T-helper 1 cell (primary cell): ENCODE measurements at places on chromosomes 12 and 14.

GRCh38 chr14:53011053-53011462 is 60.2 kb upstream of the FERMT2 start:
- no peak for DNase-seq

- DNase-seq = no peak
Measured at GRCh38 chr14:26448181-26448855, 149.5 kb downstream of the NOVA1 start.

- no peak for DNase-seq
Measured at GRCh38 chr12:104870797-104871196, 87.3 kb downstream of the SLC41A2 start.

DNA sequence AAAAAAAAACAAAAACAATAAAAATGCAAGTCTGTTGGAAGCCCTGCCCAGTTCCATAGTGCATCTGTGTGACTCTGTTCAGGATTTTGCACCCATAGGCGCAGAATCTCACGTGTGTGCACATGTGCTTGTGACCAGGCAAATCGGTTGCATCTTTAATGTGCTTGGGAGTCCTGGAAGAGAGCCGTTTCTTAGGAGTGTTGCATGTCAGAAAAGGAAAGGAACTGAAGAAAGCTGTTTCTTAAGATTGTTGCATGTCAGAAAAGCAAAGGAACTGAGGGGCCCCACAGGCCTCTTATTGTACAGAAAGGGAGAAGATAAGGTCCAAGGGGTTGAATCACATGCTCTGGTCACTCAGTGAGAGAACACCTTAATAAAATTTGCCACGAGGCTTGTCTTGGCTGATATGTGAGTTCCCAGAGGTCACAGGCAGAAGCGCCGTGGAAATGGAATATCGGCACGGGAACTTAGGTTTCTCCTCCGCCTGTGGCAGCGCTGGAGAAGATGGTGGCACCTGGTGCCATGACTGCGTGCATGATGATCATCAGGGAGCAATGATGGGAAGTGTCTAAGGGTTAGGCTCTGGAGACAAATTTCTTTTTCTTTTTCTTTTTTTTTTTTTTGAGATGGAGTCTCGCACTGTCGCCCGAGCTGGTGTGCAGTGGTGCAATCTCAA is 90.0 kb downstream of the LRRC74A start:
- no peak for DNase-seq

DNA sequence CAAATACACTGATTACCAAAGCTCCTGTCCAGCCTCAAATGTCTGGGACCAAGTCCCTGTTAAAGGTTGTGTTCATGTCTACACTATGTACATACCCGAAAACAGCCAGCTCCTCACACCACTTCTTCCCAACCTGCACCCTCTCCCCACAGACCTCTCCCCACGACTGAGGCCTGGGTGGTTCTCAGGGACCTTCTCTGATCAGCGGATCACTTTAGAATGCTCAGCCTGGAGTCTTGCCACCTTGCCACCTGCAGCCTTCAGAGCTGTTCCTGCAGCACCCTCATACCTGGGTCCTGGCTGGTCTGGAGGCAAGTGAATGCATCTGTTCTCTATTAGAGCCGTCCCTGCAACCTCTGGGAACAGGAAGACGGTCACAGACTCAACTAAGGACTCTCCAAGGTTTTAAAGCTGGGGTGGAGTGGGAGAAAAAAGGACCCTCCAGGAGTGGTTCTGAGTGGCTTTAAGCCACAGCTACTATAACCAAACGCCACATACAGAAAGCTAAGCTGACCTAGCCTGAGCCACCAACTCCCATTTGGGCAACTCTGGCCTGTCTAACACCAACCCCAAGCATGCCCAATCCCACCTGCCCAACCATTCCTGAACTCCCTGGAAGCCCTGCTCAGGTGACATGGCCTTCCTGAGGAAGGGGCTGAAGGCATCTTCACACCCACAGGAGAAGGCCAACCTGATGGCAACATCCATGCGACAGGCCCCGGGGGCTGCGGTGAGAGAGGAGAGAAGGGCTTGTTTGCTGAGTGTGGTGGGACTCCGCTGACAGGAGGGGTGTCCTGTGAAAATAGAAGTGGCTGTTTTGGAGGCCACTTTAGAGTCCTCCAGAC is 8.6 kb downstream of the KRT2 start:
- DNase-seq = no peak

DNA sequence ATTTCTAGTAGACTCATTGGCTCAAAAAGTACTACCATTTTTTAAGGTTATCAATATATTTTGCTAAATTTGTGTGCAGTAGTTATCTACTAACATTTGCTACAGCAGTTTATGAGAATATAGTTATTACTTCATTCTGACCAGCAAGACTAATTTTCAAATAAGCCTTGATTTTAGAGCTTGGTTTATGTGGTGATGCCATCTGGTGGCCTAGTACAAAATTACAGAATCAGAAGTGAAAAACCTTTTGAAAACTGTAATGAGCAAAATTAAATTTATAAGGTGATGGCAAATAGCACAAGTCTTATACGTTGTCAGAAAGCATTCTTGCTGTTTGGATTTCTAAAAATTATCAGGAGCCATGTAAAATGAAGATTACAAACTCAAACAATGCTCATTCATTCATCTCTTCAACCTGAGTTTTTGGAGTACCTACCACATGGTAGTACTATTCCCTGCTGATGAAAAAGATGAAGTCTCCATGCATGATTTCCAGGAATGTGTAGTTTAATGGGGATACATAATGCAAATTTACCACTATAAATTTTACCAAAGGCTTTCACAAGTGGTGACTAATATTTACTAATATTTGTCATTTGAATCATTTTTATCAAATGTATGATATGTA is 51.0 kb downstream of the MAGOHB start:
- DNase-seq = no peak

GRCh38 chr12:112087851-112088250 is 20.7 kb downstream of the NAA25 start:
- no peak for DNase-seq

GRCh38 chr14:23182372-23183157 is 895 bp downstream of the SLC7A8 start:
- DNase-seq = peak; percentile 6

DNA sequence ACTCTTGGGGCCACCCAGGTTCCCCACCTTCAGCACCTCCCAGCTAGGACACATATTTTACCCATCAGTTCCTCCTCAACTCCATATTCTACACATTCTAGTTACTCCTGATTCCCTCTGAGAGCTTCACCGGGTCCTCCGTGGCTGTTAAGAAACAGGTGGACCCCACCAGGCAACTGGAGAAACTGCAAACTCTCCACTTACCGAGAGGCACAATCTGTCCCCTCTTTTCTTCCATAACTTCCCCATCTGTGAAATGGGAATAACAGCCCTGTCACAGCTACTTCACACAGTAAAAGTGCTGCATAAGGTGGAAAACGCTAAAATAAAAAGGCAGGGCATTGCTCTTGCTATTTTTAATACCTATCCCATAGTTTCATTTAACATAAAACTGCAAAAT is 1.5 kb downstream of the SLC7A8 start:
- DNase-seq = no peak

DNA sequence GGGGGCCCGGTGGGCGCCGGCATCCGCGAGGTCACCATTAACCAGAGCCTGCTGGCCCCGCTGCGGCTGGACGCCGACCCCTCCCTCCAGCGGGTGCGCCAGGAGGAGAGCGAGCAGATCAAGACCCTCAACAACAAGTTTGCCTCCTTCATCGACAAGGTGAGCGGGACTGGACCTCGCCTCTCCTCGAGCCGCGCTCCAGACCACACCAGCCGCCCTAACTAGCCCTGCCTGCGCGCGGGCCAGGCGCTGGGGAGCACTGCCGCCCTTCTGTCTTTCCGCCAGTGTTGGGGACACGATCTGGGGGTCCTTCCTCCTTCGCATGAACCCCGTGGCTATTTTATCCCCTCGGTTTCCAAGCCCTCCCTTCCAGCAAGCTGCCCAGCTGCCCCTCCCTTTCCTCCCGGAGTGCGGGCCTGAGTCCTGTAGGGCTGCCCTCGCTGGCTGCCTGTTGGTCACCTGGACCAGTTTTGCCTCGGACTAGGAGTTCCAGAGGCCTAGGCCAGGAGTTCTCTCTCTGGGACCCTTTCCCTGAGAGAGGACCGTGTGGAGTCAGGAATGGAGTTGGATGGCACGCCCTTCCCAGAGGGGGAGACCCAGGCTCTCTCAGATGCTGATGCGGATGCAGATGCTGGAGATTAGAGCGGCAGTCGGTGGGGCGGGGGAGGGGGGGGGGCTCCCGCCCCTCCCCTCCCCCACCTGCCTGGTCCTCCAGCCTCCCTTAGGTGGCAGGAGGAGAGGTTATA is 592 bp downstream of the KRT7 start:
- no peak for DNase-seq

DNA sequence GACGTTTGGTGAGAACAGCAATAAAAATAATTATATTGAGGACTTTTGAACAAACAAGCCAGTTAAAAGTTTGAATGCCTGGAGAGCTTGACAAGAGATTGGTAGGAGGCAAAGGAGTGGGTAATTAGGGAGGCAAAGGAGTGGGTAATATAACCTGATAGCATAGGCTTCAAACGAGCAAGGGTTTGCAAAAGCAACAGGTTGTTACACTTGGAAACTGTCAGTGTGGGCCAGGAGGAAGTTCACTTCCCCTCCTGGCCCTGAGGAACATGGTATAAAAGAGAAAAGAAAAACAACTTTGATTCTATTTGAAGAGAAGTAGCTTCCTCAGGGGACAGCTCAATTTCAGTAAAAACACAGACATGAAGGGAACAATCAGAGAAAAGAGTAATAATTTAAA is 121.7 kb downstream of the CCER1 start:
- no peak for DNase-seq
